ENCODE measurements at places on chromosomes 7 and 10. TPM values are rescaled to one million over a fixed set of nuclear protein-coding genes. Genes with fewer than 3 reads are reported as not detected.

DNA sequence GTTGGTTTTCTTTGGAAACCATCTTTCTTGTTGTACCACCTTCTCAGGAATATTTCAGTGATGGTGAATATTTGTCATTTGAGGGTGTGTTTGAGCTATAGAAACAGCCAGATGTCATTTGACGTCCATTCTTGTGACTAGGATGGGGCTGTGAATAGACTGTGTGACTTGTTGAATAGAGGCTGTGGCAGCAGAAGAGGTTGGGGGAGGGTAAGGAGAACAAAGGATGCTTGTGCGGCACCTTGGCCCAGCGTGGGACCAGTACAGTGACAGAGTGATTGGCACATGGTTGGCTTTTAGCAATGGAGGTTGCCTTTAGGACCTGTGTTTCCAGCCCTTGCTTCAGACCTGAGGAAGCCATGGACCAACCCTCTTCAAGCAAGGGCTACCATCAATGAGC, 11.3 kb downstream of the DMBT1 start:
- H3K4me1 ChIP-seq, result no peaks in the 10 kb centered on the region
- no peak overlapping the region for H3K4me3 ChIP-seq
- H3K36me3 ChIP-seq, result no peaks in the 10 kb centered on the region
- H3K27ac ChIP-seq, result no peak overlapping the region
- no peaks in the 10 kb centered on the region for H3K27me3 ChIP-seq

Gene AZGP1
- total RNA-seq, result 99.5 TPM

Gene ADRA2A
- 0.19 TPM for total RNA-seq

DNA sequence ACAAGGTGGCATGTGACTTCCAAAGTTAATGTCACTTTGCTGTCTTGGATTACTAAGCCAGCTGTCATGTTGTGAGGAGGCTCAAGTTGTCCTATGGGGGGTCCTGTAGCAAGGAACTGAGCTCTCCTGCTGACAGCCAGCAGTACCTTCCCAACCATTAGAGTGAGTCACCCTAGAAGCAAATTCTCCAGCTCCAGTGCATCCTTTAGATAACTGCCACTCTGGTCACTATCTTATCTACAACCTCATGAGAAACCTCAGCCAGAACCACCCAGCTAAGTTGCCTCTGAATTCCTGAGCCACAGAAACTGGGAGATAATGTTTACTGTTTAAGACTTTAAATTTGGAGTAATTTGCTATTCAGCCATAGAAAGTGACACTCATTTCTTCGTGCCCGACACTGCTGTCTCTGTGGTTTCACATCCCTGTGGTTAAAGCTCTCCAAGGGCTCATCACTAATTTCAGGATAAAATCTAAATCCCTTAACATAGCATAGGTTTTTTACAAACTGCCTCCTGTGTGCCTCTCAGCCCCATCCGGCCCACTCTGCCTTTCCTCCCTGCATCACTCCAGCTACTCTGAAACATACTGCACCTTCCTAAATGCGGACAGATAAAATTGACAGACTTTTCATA, 83.5 kb downstream of the PRR15 start:
- H3K27me3 ChIP-seq, result no peaks in the 10 kb centered on the region
- H3K4me1 ChIP-seq, result no peaks in the 10 kb centered on the region
- no peak for DNase-seq
- no peak overlapping the region for H3K27ac ChIP-seq

- H3K4me1 ChIP-seq, result no peaks in the 10 kb centered on the region
- no peak overlapping the region for H3K27ac ChIP-seq
- DNase-seq, result no peak
- H3K36me3 ChIP-seq, result no peaks in the 10 kb centered on the region
- no peak overlapping the region for H3K4me3 ChIP-seq
Observed at GRCh38 chr7:31002256-31002655, 38.5 kb downstream of the GHRHR start.

Gene PLAC9
- 0.67 TPM for total RNA-seq

- no peak for DNase-seq
- H3K4me3 ChIP-seq, result no peak overlapping the region
- no peaks in the 10 kb centered on the region for H3K4me1 ChIP-seq
- no peaks in the 10 kb centered on the region for H3K27me3 ChIP-seq
- H3K27ac ChIP-seq, result no peak overlapping the region
Observed at GRCh38 chr10:105751688-105752087, 1110.6 kb downstream of the SORCS3 start.

DNA sequence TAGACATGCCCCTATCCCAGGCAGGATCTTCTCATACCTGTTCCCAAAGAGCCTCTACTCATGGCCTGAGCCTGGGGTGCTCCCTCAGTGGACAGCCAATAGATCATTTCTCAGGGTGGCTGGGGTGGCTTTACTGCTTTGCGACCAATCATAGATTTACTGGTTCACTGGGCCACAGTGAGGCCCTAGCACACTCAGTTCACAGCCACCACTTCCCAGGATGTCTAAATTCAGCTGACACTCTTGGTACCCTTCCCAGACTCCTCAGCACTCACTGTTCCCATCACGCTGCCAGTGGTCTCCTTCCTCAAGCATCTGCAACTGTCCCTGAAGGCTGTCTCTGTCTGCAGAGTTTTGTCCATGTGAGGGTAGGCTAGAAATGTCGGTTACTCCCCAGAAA, 50.6 kb downstream of the ARHGAP22 start:
- DNase-seq, result no peak
- H3K4me3 ChIP-seq, result no peak overlapping the region
- H3K36me3 ChIP-seq, result no peaks in the 10 kb centered on the region
- no peaks in the 10 kb centered on the region for H3K4me1 ChIP-seq

GRCh38 chr7:95632609-95633008, 36.3 kb upstream of the PDK4 start:
- H3K4me1 ChIP-seq, result no peaks in the 10 kb centered on the region
- DNase-seq, result no peak
- no peaks in the 10 kb centered on the region for H3K36me3 ChIP-seq
- no peak overlapping the region for H3K4me3 ChIP-seq
- no peaks in the 10 kb centered on the region for H3K27me3 ChIP-seq

DNA sequence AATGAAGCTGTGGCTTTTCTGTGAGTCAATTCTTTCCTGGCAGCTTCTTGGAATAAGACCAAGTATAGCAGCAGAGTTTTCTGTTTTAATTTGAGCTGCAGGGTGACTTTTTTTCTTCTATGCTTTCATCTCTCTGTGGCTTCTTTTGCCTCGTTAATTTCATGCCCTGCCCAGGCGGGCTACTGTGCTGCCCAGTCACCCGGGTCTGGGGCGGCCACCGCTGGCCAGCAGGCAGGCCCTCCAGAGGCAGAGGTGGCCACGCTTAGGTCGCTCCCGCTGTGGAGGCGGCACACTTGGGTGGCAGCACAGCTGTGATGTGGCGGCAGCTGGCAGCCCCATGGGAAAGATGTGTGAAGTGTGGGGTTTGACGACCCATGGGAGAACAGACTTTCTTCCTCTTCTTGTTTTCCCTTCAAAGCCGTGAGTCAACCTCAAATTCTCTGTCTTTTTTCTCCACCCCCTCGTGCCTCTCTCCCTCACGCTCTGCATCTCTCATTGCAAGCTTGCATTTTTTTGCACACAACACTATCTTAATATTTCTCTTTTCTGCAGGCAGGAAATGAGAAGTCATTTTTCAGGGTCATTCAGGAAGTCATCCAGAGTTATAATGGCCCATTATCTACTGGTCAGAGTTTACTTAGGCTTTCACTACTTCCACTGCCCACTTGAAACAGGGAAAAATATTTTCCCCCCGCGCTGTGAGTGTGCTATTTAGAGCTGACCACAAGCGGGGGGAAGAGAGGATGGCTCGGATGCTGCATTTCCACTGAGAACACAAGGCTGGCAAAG, 67.8 kb downstream of the EGFR start:
- no peak overlapping the region for H3K4me3 ChIP-seq
- H3K36me3 ChIP-seq, result no peaks in the 10 kb centered on the region
- H3K27me3 ChIP-seq, result no peaks in the 10 kb centered on the region
- peaks cover 9% of the 10 kb centered on the region for H3K4me1 ChIP-seq
- H3K27ac ChIP-seq, result peak overlapping the region; percentile 63

Gene ZFAND4
- 15.7 TPM for total RNA-seq

DNA sequence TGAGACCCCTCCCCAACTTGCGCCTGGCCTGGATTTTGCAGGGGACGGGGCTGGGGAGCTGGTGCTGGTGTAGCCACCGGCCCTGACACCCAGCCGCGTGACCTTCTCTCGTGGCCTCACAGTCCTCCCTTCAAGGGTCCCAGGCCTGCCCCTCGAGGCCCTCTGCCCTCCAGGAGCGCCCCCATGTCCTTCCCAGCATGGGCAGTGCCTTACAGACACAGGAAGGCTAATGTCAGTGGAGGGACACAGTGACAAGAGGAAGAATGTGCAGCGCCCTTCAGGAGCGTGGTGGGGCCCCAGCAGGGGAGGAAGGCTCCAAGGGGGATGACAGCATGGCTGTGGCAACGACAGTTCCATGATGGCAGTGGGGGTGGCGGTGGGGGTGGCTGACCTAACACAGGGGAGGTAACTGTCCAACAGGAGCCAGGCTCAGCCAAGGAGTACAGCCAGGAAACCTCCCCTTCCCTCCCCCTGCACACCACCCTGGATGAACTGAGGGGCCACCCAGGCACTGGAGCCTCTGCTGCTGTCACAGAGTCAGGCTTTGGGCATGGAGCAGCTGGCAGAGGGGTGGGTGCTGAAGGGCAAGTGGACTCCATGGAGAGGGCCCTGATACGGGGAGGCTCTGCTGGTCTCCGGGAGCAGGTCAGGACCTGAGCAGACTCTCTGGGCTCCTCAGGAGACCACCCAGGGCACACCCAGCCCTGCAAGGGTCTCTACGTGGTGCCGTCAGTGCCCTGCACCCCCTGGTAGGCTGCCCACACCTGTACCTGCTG, 76.0 kb upstream of the RET start:
- no peaks in the 10 kb centered on the region for H3K27me3 ChIP-seq
- no peak overlapping the region for H3K4me3 ChIP-seq
- H3K4me1 ChIP-seq, result no peaks in the 10 kb centered on the region

DNA sequence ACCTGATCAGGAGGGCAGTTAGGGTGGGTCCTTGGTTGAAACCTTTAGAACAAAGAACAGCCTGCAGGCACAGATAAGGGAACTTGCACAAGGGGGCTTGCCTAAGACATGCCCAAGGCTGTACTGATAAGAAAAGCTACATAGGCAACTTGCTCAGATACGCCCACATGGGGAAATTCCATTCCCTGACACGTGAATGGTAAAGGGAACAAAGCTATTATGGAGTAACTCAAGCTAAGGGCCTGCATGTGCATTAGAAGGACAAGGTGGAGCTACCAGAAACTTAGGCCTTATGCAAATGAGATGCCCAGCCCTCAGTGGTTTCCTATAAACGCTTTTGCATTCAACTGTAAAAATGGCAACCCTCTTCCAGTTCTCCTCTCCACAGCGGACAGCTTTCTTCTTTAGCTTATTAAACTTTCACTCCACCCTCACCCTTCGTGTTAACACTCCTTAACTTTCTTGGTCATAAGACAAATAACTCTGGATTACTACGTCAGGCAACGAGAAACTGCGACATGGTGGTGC, 1192.1 kb upstream of the CELF2 start:
- H3K27ac ChIP-seq, result no peak overlapping the region
- no peaks in the 10 kb centered on the region for H3K4me1 ChIP-seq
- DNase-seq, result no peak
- H3K36me3 ChIP-seq, result no peaks in the 10 kb centered on the region

DNA sequence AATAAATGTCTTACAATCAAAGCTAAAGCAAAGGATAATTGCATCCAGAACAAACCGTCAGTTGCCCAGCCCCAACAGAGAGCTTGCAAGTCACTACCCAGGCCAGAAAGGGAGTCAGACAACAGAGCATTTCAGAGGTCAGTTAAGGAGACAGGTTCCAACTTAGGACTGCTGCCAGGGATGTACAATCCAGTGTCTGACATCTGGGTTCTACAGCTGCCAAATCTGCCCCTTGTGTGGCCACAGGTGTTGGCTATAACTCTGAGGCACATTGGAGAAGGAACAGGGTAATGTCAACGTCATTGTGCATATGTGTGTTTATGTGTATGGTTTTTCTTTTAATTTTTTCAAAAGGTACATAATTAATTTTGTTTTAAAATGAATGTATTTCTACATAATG, 85.2 kb upstream of the GLCCI1 start:
- H3K36me3 ChIP-seq, result no peaks in the 10 kb centered on the region
- no peaks in the 10 kb centered on the region for H3K27me3 ChIP-seq
- DNase-seq, result no peak
- no peak overlapping the region for H3K27ac ChIP-seq
- H3K4me3 ChIP-seq, result no peak overlapping the region

DNA sequence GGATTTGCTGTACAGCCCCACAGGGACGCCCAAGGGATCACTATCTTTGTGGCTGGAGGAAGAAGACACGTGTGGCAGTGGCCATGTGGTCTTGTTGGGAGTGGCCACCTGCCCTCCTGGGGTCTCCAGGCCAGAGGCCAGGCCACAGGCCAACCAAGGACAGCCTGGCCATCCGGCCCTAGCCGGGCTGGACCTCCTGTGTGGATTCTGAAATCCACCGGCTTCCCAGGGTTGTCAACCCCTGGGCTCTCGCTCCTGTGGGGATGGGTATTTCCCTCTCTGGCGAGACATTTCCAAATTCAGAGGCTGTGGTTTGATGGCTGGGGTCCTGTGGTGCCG, 31.5 kb upstream of the CFAP46 start:
- no peaks in the 10 kb centered on the region for H3K4me1 ChIP-seq
- H3K4me3 ChIP-seq, result no peak overlapping the region
- DNase-seq, result no peak
- H3K27me3 ChIP-seq, result no peaks in the 10 kb centered on the region
- H3K27ac ChIP-seq, result no peak overlapping the region

- H3K36me3 ChIP-seq, result no peaks in the 10 kb centered on the region
- peaks cover 4% of the 10 kb centered on the region for H3K4me1 ChIP-seq
- DNase-seq, result no peak
- no peak overlapping the region for H3K4me3 ChIP-seq
- H3K27me3 ChIP-seq, result no peaks in the 10 kb centered on the region
- H3K27ac ChIP-seq, result no peak overlapping the region
Observed at GRCh38 chr7:69654849-69655707, 56.8 kb downstream of the AUTS2 start.

Gene AKR1C1
- 128 TPM for total RNA-seq

DNA sequence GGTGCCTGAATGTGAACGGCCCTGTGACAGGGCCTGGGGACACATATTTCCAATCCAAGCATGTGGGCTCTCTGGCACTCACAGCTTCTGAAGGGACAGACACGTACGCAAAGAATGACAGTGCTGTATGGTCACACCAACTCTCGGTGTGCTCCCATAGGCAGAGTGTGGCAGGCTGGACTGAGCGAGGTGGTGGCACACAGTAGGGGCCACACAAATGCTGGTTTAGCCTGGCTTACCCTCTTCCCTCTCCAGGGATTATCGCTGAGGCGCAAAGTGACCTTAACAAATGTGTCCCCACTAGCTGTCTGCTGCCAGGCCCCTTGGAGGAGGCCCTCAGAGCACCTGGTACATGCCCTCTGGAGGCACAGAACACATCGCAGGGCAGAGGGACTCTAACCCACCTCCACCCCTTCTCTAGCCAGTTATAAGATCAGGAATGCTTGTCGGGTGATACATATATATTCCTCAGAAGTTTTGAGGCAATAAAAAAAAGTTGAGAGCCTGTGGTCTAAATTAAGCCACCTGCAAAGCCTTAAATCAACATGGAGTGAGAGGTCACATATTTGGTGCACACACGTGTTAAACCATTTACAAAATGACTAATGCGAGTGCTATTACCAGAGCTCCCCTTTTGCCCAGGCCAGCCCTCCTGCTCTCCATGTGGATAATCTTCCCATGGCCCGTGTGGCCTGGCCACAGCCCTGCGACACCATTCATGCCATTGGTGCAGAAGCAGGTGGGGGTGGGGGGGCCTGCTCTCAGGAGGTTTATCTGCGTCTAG, 262.8 kb upstream of the GRB10 start:
- H3K4me1 ChIP-seq, result no peaks in the 10 kb centered on the region
- H3K4me3 ChIP-seq, result no peak overlapping the region
- H3K36me3 ChIP-seq, result peaks cover 9% of the 10 kb centered on the region
- H3K27me3 ChIP-seq, result no peaks in the 10 kb centered on the region

Gene PNLIPRP1
- total RNA-seq, result not detected

- no peaks in the 10 kb centered on the region for H3K4me1 ChIP-seq
- H3K4me3 ChIP-seq, result no peak overlapping the region
- H3K27ac ChIP-seq, result no peak overlapping the region
- no peak for DNase-seq
- no peaks in the 10 kb centered on the region for H3K27me3 ChIP-seq
Observed at GRCh38 chr7:22604246-22604645, 104.3 kb upstream of the STEAP1B start.

Measured in liver (tissue), 10 donors.